ENCODE measurements at places on chromosomes 7 and 10.

- DNase-seq = no peak
Measured at GRCh38 chr7:130430841-130431666, 9.8 kb downstream of the CEP41 start.

DNA sequence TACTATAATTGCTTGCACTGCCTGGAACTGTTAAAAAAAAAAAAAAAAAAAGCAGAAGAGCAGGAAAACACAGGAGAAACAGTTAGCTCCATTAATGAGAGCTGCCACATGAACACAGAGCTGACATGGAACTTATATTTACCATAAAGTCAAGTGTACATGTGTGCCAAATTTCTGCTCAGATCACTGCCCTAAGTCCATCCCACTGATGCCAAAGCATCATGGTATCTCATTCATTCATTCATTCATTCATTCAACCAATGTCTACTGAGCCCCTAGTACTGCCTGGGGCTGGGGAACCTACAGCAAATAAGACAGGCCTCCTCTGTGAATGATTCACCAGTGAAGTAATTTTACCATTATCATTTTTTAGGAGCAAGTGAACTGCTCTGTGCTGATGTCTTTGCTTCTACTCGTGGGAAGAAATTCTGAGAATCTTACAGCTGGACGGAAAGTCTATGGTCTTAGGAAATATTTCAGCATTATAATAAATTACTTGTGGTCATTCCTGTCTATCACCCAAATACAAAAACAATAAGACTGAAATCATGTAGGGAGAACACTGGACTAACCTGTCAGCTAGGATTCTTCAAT, 58.8 kb upstream of the ABLIM1 start:
- DNase-seq = no peak

DNA sequence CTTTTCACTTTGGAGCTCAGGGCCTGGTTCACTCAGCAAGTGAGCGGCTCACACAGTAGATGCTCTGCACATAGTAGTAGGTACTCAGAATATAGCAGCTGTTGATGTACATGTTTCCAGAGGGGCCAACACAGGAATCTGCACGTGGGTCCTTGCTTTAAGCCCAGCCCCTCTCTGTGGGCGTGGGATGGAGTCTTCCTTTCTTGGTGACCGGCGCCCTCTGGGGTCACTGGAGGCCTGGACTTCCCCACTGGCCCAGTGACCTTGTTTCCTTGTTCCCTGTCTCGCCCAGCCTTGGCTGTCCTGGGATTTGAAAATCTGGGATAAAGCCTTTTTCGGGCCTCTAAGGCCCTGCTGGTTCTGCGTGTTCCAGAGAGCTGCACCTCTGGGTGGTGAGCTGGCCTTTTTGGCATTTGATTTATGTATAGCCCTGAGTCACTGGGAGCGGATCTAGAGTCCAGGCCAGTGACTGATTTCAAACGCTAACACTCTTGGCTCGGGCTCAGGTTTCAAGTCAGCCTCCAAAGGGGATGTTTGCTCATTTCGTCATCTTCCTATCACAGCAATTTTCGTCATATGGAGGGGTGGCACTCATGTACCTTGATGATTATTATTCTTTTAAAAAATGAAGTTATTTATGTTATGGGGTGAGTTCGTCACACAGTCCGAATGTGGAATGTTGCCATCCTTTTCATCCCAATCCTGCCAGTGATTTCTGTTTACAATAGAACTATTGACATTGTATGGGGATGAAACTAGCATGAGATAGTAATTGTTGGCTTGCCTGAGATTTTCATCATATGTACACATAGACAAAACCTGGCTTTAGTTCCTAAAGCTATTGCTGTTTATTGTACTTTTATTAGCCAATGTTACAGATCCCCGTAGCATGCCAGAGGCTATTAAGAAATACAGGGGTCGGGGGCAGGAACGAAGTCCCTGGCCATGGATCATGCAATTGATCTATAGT, 65.5 kb downstream of the CUX1 start:
- no peak for DNase-seq

DNA sequence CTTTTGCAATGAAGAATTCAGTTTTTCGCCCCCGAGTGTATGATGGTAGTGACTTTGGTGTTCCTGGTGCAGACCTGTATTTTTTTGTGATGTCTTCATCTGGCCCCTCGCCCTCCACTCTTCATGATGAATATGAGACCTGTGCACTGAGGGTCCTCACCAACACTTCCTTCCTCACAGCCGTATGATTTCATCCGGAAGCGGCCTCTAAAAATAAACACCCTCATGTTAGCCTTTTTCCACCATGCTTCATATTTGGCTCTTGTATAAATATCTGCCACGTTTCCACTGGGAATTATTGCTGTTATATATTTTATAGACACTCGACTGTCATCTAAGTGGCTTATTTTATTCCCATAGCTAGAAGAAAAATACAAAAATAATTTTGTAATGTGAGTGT, 160.4 kb downstream of the MGMT start:
- DNase-seq = no peak

All from RPMI8226 (cell line).